Activated CD4-positive, alpha-beta memory T cell treated with anti-CD3 and anti-CD28 coated beads for 36 hours (primary cell): ENCODE measurements at places on chromosomes 3 and 15. TPM values are rescaled to one million over a fixed set of nuclear protein-coding genes. Genes with fewer than 3 reads are reported as not detected.

Gene ALG1L2
- not detected for total RNA-seq

Gene SERPINI1
- 3.0 TPM for total RNA-seq

Gene GP9
- not detected for total RNA-seq

- peaks cover 5% of the 10 kb centered on the region for H3K4me1 ChIP-seq
- H3K27me3 ChIP-seq: peaks cover 6% of the 10 kb centered on the region
- no peak overlapping the region for H3K4me3 ChIP-seq
- no peak for DNase-seq
- no peak overlapping the region for H3K27ac ChIP-seq
- peaks cover 2% of the 10 kb centered on the region for H3K36me3 ChIP-seq
Observed at GRCh38 chr15:85155360-85155759, 173.7 kb downstream of the PDE8A start.

GRCh38 chr3:157310329-157311052, 126.2 kb upstream of the PTX3 start:
- no peaks in the 10 kb centered on the region for H3K27me3 ChIP-seq
- no peak for DNase-seq
- H3K4me3 ChIP-seq: no peak overlapping the region
- H3K4me1 ChIP-seq: no peaks in the 10 kb centered on the region
- H3K27ac ChIP-seq: no peak overlapping the region
- H3K36me3 ChIP-seq: no peaks in the 10 kb centered on the region

GRCh38 chr3:57224856-57225255, 2.7 kb upstream of the APPL1 start:
- H3K4me3 ChIP-seq: no peak overlapping the region
- peaks cover 22% of the 10 kb centered on the region for H3K4me1 ChIP-seq
- peaks cover 1% of the 10 kb centered on the region for H3K36me3 ChIP-seq
- no peak for DNase-seq
- H3K27me3 ChIP-seq: no peaks in the 10 kb centered on the region
